ENCODE measurements at places on chromosomes 4 and X. TPM values are rescaled to one million over a fixed set of nuclear protein-coding genes. Genes with fewer than 3 reads are reported as not detected.
A peak's percentile ranks its signal among the peaks of the same experiment; 100 is the strongest.

- no peak for DNase-seq
Measured at GRCh38 chr4:145839151-145839550, 99.5 kb downstream of the ZNF827 start.

The N4BP2 gene
- 9.7 TPM for total RNA-seq

The BEND2 gene
- total RNA-seq, result not detected

- DNase-seq, result no peak
Measured at GRCh38 chr4:112284166-112284565, 1.5 kb downstream of the TIFA start.

DNA sequence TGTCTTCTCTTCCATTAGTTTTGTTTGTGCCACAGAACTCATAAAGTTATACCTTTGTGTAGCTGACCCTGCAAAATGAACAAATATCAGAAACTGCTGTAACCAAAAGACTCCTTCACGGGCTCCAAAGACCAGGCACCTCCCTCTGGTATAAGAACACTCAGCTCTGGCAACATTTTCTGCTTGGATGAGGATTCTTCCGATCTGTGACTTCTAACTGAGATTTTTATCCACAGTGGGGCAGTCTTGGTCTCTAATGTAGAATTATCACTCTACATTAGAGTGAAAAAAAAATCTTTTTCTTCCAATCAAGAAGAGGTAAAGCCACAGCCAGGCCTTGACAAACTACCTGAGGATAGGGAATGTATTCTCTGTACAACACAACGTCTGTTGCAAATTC is 38.5 kb upstream of the PRSS48 start:
- DNase-seq, result no peak

- no peak for DNase-seq
Measured at GRCh38 chr4:81272671-81273070, 57.6 kb upstream of the PRKG2 start.

The ADGRG2 gene
- total RNA-seq, result 0.39 TPM

GRCh38 chr4:75048208-75048879 is 115.4 kb downstream of the PARM1 start:
- DNase-seq, result peak; percentile 25

The CABS1 gene
- not detected for total RNA-seq

The FMR1NB gene
- total RNA-seq, result not detected
